Non-pigmented ciliary epithelial cell (primary cell): ENCODE measurements at places on chromosomes 1 and 21.

GRCh38 chr1:6588128-6588892 lies 8.5 kb downstream of the ZBTB48 start:
- no peak for DNase-seq

- DNase-seq: no peak
Measured at GRCh38 chr1:155002464-155003226, at the start of gene ZBTB7B. TSS of gene ZBTB7B (plus strand) at chr1:155002802. CDS start at chr1:155014661, 11,859 bp downstream.

DNA sequence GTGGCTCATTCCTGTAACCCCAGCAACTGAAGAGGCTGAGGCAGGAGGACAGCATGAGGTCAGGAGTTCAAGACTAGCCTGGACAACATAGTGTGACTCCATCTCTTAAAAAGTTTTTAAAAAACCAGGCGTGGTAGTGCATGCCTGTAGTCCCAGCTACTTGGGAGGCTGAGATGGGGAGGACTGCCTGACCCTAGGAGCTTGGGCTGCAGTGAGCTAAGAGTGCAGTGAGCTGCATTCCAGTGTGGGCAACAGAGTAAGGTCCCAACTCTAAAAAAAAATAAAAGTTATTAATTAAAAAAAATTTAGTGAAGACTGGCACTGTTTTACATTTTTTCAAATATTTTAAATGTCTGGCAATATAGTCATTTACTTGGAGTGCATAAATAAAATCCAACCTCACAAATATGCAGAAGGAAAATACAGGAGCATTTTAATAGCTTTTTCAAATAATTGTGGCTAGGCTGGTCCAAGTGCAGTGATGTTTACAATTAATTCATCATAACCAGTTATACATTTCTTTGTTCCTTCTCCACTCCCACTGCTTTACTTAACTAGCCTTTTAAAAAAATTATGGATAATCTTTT lies 10.8 kb downstream of the ZBTB8OS start:
- no peak for DNase-seq

GRCh38 chr1:227883641-227884301 lies 64.0 kb downstream of the WNT9A start:
- no peak for DNase-seq

GRCh38 chr21:42237577-42237976 lies 18.6 kb downstream of the ABCG1 start:
- no peak for DNase-seq

DNA sequence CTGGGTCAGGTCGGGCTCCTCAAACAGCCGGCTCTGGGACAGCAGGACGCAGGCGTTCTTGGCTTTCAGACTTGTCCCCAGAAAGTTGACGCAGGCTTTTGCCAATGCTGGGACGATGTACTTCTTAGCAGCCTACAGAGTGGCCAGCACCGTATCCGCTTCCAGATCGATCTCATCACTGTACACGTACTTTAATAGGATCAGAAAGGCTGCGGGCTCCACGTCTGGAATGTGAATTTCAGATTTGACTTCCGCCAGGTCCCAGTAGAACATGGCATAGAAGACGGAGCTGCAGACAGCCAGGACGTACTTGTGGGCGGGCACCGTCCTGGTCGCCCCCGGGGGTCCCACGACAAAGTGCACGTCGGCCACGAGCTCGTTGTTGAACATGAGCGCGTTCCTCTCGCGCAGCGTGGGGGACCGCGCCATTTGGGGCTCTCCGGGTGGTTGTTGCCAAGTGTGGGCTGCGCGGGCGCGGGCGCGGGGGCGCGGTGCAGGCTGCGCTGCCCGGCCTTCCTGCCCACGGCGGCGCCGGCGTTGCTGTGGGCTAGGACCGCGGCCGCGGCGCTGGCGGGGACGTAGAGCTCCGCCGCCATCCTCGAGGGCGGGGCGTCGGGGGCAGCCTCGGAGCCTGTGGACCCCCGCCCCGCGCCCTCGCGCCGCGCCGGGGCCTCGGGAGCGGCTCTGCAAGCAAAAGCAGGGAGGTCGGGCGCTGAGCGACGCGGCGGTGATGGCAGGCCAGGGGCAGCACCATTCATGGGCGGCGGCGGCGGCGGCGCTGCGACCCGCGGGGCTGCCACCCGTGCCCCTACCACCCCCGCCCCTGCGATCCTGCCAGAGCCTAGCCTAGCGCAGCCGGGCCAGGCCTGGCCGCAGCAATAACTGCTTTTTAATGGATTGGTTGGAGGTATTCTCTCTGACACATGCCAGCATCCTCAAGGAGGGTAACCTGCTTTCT lies 10.6 kb downstream of the CNR2 start:
- no peak for DNase-seq

GRCh38 chr1:205247130-205247921 lies 19.6 kb downstream of the TMCC2 start:
- DNase-seq: no peak

DNA sequence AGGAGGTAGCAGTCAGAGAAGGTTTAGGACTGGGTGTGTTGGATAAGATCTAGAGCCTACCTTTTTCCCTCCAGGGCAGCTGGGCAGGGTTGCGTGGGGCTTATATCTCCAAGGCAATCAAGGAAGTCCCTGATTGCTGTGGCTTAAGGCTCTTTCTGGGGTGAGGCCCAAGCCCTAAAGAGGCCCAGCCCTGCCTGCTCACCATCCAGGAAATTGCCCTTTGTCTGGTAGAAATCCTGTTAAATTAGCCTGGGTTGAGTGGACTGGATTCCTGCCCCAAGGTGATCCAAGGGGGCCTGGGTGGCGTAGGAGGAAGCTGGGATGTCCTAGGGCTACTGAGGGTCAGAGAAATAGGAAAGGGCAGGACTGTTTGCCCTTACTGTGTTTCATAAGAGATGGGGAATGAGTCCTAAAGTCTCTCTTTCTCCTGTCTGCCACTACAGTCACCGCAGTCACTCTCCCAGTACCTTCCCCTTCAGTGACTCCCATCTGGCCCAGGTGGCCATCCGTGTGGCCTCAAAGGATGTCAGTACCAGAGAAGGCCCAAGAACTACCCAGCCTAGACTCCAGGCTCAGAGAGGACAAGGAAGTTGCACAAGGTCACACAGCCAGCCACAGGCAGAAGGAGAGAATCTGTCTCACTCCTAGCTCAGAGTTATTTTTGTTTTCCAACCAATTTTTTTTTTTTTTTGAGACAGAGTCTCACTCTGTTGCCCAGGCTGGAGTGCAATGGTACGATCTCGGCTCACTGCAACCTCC lies 25.8 kb downstream of the MFSD2A start:
- DNase-seq: no peak

DNA sequence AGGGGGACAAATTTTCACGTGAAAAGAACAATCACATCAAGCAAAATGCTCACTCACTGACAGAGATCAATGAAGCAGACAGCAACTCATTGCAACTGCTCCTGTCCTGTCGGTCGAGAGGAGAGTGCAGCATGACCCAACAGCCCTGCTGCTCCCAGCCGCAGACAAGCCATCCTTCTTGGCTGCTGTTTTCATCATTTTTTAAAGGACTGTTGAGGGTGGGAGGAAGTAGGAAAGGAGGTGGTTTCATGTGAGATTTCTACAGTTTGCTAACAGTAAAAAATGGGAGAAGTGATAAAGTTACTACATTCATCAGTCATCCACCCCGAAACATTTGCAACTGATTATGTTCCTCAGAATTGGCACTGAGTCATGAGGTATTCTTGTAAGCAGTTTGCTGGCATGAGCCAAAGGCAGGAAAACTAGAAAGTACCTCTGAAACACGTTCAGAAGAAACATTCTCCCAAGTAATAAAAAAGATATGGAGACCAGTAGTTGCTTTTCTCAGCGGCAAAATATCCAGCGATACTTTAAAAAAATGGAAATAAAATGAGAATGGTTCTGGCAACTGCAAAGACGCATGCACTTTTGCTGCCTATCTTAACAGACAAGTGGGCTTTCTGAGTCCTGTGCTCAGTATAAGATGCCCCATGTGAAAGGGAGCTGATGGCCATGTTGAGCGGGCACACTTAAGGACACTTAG lies 72.0 kb upstream of the CLDN14 start:
- DNase-seq: peak; percentile 19

DNA sequence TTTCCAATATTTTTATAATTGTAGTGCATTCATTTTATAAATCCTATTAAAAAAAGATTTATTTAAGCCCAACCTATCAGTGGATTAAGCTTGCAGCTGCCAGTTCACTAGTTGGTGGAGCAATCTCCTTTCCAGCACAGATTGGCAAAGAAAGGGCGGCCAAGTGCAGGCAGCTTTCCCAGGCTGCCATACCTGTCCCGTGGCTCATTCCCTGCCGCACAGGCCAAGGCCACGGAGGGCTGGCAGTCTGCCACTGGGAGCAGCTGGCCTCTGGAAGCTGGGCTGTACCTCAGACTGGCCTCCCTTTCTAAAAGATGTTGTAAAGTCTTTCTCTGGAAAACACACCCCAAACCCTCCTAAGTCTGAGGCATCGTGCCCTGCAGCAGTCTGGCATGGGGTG lies 74.2 kb downstream of the SIM2 start:
- DNase-seq: no peak

- DNase-seq: no peak
Measured at GRCh38 chr21:30479259-30479658, 908 bp downstream of the KRTAP19-1 start.

DNA sequence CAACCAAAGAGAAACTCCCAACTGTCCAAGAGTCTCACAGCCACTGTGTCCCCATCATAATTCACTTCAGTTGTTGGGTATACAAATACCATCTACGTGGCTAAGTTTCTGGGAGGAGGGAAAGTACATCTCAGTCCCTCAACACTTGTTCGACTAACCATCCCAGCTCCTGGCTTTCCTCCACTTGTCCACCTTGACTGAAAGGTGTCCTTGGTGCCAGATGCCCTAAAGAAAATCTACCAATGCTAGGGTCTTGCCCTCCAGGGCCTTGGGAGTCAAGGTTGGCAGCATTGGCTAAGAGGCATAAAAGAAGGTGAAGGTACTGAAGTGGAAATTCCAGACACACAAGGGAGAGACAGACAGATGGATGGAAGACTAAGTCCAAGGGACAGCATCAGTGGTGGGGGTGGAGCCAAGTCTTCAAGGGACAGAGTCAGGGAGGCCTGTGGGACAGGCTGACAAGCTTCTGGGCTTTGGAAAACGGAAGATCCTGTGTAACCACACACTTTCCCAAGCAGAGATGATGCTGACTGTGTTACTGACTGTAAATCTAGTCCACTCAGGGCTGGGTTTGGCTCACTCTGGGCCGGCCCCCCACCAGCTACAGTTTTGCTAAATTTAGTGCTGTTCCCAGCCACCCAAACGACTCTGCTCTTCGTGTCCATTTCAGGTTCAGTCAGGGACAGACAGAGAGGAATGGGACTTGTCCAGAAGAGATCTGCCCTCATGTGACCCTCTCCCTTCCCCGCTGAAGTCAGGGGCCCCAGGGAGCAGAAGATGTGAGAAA lies 60.1 kb downstream of the CD34 start:
- DNase-seq: no peak

DNA sequence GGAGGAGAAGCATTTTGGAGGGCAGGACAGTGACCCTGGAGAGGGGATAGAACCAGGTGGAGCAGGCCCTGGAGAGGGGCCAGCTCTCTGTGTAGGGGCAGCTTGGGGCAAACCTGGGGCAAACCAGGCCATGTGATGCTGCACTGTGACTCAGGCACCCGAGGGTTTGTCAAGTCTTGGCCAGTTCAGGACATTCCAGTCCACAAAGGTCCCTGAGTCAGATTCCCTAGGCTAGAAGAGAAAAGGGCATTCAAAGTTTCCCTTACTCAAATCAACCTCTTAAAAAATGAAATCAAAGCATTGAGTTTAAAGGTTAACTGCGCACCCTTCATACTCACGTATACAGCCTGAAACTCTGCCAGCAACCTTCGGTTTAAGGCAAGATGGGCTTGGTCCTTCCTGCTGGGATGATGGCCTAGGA lies 25.2 kb upstream of the PLA2G2C start:
- DNase-seq: no peak

DNA sequence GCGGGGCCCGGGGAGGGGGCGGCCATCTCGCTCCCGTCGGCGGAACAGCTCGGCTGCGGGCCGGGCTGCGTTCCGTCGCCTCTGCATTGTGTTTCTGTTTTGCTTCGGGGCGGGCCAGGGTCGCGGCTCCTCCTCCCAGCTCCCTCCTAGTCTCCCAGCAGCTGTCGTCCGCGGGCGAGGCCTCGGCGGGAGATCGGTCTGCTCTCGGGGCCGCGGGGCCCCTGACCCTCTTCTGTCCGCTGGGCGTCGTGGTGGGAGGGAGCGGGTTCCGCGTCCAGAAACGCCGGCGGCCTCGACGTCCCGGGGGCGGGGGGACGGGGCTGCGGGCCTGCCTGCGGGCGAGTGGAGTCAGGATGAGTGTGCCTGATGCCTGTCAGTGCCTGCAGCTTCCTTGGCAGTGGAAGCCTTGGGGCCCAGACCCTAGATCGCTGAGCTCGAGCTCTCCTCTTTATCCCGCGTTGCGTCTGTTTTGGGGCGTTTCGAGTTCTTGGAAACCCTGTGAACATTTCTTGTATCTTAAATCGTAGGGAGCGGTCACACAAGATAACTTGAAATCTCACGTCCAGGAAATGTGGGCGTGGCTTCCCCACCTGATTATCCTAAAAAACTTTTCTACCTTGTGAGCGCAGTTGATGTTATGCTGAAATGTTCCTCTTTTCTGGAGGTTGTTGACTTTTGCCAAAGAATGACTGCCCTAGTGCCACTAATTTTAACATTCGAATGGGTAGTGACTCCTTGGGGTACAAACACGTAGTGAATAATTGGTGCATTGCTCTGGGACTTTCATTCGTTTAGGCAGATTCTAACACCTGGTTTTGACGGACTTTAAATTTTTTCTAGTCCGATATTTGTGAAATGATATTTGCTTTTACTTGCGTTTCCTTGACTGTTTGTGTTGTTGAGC lies 676 bp downstream of the MORC3 start:
- no peak for DNase-seq

- DNase-seq: no peak
Measured at GRCh38 chr1:185353124-185353523, 36.1 kb upstream of the IVNS1ABP start.

DNA sequence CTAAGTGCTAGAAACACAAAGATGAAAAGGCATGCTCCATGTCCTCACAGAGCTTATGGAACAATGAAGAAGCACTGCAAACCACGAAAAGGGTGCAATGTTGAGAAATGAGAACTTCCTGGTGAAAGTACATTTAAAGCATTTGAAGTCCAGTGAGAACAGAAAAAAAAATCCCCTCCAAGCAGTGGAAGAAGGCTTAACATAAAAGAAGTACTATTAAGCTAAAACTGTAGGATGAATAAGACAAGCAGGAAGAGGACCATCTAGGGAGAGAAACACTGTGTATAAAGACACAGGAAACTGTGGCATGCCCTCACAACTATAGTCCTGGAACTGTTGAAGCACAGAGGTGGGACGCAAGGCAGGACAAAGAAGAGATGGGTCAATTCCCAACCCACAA lies 10.0 kb downstream of the TP53BP2 start:
- DNase-seq: no peak
